ENCODE measurements at places on chromosomes 5 and 9.

DNA sequence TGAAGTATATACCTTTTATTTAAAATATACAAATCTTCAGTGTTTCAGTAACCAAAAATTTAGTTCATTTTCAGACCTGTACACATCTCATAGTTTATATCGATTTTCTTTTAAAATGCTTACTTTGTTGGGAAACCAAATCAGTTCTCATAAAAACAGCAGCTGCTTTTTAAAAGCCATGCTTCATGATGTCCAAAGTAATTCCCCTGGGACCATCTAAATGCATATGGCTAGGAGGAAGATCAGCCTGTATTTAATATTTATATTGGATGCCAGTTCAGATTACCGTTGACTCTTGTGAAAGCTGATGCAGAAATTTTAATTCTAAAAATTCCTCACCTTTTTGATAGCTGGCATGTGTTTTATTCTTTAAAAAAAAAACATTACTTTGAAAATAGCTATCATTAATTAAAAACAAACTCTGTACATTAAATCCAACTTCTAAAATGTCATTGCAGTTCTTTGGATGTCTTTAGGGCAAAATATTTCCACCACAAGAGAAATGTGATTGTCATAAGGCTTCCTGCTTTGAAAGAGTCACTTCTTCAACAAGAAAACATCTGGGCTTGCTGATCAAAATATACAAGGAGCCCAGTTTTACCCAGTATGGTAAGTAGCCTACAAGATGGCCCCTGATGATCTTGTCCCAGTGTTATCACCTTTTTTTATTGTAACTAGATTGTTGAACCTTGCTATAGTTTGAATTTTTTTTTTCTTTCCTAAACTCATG, 1242.9 kb upstream of the CDH6 start:
- no peak for DNase-seq

GRCh38 chr5:145316282-145316681, 518.9 kb downstream of the PRELID2 start:
- DNase-seq, result no peak

GRCh38 chr5:145223582-145223981, 611.6 kb downstream of the PRELID2 start:
- no peak for DNase-seq

DNA sequence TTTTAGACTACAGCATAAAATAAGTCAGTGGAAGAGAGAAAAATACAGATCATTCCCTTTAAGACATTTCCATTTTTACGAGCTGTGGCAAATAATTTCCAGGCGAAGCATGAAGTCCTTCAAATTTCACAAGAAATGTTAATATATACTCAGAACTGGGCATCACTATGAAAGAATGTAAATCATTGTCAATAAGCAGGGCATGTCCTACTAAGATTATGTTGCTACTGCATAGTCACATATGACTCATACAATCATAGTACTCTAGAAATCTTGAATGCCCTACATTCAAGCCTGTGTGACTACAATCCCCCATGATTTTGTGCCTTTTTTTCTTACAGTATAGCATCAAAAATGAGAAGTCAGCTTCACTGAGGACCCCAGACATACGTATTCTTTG, 485.2 kb upstream of the FTMT start:
- no peak for DNase-seq

GRCh38 chr9:546797-547223, 294.7 kb upstream of the DMRT1 start:
- no peak for DNase-seq

DNA sequence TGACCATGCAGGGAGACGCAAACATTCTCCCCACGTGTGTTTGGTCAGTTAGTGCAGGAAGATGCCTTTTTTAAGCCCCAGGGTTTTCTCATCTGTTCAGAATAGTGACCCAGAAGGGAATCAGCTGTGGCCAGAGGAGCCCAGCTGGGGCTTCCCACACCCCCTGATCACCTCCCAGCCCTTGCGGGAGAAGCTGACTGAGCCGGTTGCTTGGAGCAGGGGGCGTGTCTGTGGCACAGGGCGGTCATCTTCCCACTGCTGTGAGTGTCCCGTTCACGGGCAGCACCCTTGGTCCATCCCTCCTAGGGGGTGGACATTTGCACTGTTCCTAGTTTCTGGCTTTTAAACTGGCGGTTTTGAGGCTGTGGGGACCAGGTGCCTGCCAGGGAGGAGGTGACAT, 69.7 kb downstream of the NEK6 start:
- DNase-seq, result no peak

- DNase-seq, result no peak
Observed at GRCh38 chr5:132840313-132840712, 9.9 kb upstream of the SHROOM1 start.

DNA sequence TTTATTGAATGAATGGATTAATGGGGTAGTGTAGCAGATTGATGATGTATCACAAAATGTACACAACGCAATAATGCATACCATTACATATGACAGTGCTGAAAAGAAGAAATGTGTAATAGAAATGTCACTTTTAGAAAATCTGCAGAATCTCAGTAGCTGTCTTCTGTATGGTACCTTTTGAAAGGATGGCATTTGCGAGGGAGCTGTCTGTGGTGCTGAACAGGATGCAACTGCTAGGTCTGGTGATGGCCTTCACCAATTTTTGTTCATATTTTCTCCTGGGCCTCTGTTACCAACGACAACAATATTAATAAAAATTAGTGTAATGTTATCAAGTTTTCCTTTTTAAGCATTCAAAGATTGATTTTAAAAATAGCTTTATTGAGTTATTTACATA, 36.2 kb upstream of the OTULIN start:
- DNase-seq, result no peak

GRCh38 chr9:68653141-68653595, 51.9 kb upstream of the PIP5K1B start:
- DNase-seq, result no peak
